ENCODE measurements at places on chromosomes 5 and 9.

GRCh38 chr5:1317921-1318565, 23.2 kb upstream of the TERT start:
- no peak for DNase-seq

GRCh38 chr9:37840560-37841194, 40.1 kb downstream of the DCAF10 start:
- no peak for DNase-seq

- no peak for DNase-seq
Observed at GRCh38 chr5:149267241-149267973, 4.3 kb upstream of the AFAP1L1 start.

GRCh38 chr5:122358372-122358979, 46.4 kb downstream of the SNCAIP start:
- no peak for DNase-seq

DNA sequence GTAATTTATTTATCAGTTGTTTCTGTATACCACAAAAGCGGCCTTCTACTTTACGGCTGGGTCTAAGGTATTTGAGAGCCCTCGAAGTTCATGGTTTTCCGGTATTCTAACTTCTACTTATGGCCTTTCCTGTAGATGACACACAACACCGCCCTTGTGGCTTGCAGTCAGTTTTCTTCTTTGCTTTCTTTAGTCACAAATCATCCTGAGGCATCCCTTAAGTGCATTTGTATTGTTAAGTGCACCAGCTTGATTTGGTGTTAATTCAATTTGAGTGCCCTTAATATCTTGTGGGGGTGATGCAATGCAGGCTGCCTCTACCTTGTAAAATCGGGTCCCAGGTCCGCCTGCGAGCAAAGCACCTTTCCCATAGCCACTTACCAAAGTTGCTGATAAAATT, 511.9 kb downstream of the CCDC171 start:
- DNase-seq: no peak

DNA sequence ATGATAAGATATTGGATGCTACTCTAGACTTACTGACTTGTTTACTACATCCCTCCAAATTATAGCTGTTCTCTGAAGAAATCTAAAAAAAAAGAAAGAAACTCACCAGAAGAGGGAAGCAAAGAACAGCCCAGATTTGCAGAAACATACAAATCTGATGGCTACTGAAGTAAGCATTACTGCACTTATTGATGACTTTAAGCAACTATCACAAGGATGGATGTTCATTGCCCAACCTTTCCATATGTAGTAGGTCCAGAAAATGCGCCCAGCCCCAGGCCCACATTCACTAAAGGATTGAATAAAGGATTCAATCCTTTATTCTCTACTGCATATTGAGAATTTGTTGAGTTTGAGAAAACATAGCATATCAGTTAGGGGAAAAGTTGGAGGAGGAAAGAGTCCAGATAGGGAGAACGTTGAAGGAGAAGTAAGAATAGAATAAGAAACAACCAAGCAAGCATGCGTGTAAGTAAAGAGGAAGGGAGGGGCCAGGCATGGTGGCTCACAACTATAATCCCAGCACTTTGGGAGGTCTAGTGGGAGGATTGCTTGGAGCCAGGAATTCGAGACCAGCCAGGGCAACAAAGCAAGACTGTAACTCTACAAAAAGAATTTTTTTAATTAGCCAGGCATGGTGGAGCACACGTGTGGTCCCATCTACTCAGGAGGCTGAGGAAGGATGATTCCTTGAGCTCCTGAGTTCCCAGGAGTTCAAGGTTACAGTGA, 33.8 kb upstream of the DTWD2 start:
- no peak for DNase-seq

DNA sequence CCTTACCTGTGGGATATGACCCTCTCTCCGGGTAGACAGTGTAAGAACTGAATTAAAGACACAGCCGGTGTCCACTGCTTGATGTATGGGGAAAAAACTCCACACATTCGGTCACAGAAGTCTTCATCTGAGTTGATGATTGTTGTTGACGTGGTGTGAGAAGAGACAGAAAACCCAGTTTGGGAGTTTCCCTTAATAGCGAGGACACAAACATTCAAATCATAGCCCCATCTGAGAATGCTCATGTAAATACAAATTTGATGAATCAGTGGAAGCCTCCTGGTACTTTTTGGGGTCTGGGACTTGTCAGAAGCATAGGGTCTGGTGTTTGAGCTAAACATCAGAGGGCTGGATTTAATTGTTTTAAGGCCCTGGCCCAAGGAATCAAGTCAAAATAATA, 11.0 kb downstream of the HAVCR1 start:
- DNase-seq: no peak

- no peak for DNase-seq
Observed at GRCh38 chr9:121676926-121677325, 25.5 kb downstream of the DAB2IP start.

DNA sequence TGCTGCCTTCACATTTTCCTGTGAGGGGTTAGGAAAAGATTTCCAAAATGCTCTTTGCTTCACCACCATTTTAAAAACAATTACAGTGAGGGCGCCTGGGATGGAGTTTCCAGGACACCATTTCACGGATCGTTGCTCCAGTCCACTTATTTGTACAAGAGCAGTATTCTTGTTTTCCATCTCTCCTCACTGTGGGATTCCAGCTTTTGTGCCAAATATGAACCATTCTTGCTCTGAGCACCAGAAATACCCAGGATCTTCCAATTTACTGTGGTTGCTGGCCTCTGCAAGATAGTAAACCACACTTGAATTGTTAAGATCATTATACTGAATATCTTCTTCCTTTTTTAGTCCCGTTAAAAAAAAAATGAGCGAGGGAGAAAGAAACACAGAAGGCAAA, 899.5 kb downstream of the TLE1 start:
- no peak for DNase-seq

- no peak for DNase-seq
Observed at GRCh38 chr5:31095796-31096195, 97.7 kb upstream of the CDH6 start.

GRCh38 chr5:39758426-39758825, 333.6 kb upstream of the DAB2 start:
- no peak for DNase-seq

GRCh38 chr9:136520053-136520540, 25.8 kb downstream of the NOTCH1 start:
- no peak for DNase-seq

DNA sequence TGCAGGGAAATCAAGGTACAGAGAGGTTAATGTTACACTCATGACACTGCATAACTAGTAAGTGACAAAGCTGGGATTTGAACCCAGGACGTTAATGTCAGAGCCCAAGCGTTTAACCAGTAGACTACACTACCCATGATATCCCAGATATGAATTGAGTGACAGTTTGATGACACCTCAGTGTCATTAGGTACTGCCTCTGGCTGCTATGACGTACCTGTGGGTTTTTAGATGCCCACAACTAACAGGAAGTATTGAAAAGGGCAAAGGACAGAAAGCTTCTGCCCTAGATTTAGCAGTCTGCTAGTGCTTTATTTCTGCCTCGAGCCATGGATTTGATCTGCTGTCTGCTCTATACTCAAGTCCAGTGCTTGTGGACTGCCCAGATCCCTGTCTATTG, 56.2 kb downstream of the GLRA1 start:
- DNase-seq: no peak

GRCh38 chr9:106880863-106881262, 17.9 kb downstream of the ZNF462 start:
- no peak for DNase-seq

GRCh38 chr5:180107005-180107404, 35.4 kb upstream of the RNF130 start:
- no peak for DNase-seq

GRCh38 chr5:71681296-71681695, 37.8 kb upstream of the CARTPT start:
- DNase-seq: no peak

DNA sequence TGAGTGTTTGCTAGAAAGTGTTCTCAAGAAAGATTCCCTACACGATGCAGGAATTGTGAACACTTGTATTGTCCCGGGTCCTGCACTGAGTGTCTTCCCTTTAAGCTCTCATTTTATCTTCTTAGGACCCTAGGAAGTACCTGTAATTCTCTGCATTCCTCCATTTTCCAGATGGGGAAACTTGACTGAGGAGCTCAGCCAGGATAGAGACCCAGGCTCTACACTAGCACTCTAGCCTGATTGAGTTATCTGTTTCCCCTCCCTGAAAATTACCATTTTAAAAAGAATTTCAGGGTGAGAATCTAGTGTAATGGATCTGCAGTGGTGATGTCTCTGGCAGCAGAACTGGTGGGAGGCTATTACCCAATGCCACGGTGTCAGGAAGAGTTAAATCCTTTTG, 453.9 kb downstream of the KDM4C start:
- no peak for DNase-seq

DNA sequence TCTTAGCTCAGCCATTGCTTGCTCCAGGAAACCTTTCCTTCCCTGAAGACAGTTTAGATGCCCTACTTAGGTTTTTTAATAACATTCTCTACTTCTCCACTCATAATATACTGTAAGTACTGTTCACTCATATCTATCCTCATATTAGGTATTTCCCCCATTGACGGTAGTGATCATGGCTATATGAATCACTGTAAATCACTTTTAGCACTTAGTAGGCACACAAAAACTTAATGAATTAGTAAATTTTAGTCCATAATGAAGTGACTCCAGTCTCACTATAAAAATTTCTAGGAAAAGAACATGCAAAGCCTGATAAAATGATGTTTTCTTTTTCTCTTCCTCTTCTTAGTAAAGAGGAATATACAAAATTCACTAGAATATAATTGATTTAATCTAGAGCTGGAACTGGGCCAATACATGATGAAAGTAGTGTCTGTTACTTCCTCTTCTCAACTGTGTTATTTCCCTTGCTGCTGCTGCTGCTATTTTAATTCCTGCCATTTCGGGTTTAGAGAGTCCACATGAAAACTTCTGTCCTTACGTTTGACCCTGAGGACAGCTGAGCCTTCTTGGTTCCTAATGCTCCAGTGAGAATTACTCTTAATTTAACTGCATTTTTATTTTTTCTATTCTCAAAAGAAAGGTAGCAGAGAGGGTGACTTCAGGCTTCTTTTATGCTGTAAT, 73.5 kb downstream of the LNPEP start:
- DNase-seq: no peak

GRCh38 chr5:84724683-84725082, 340.0 kb upstream of the EDIL3 start:
- DNase-seq: no peak

- no peak for DNase-seq
Observed at GRCh38 chr5:88304356-88304755, 35.7 kb upstream of the TMEM161B start.

DNA sequence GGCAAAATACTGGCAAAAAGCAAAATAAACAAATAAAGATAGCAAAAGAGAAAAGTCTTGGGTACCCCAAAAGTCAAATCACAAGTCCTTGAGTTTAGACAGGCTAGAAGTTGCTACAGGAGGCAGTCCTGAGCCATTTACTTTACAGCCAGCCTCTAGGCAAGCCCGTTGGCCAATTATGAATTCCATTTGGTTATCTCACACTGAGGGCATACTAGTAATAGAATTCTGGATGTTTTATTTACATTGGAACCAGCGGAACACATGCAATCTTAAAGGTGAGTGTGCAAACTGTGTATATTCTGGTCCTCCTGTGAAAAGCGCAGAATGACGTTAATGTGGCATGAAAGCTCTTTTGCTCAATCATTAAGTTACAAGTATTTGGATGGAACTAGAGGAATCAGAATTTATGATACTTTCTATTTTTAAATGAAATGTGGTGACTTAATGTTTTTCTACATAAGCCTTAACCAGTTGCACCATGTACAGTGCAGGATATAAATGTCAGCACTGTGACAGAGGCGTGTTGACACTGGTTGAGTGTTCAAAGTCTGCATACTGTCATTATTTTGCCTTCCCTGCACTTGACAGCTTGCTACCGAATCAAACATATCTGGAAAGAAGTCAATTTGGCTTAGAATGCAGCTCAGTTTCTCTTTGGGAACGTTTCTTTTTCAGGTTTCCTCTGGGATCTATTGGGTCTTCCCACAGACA, 7.9 kb downstream of the GDNF start:
- no peak for DNase-seq

DNA sequence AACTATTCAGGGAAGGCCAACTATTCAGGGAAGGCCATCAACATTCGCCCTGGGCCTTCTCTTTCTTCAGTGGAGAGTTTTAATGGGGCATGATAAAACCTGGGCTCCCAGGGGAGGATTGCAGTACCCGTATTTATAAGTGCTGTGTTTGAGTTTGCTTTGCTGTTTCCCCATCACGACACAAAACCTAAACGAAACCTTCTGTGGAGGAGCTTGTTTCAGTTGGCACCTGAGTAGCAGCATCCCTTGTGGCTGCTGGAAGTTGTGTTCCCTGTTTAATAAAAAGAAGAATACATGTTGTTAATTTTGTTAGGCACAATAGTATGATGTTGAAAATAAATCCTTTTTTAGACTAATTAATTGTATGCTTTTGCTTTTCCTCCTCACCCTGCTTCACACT, 8.3 kb downstream of the WDR31 start:
- DNase-seq: no peak

DNA sequence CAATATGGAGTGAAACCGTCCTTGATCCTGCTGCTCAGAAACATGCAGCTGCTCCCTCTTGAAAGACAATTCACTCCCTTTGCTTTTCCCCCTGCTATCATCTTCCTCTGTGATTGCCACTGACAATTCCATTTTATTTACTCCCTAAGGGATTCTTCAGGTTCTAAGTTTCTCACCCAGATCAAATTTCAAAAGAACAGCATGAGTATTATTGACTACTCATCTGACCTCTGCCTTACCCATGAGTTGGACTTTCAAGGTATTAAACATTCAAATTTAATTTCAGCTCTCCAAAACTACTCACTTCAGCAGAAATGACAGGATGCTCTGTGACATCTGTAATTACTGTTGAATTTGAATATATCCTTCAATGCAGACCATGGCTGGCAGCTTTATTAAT, 236.5 kb upstream of the HAPLN1 start:
- peak; percentile 35 for DNase-seq

Data from NCI-H1930 (cell line).